ENCODE measurements at places on chromosomes 3 and 15.
A peak's percentile ranks its signal among the peaks of the same experiment; 100 is the strongest.

DNA sequence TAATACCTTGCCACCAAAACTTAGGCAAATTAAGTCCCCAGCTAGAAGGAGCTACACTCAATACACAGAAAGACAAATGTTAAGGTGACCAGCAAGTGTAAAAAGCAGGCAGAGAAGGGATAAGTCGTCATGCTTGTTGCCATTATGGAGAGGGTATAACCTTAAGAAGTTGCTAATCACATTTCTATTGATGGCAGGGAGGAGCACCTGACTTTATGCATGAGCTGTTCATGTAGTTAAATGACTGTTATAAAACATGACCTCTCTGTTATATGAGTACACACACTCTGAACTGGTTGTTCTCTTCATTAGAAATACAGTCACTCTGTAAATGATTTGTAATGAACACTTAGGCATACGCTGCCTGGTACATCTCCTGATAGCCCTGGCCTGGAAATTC is 6.6 kb upstream of the CCNL1 start:
- DNase-seq, result no peak

DNA sequence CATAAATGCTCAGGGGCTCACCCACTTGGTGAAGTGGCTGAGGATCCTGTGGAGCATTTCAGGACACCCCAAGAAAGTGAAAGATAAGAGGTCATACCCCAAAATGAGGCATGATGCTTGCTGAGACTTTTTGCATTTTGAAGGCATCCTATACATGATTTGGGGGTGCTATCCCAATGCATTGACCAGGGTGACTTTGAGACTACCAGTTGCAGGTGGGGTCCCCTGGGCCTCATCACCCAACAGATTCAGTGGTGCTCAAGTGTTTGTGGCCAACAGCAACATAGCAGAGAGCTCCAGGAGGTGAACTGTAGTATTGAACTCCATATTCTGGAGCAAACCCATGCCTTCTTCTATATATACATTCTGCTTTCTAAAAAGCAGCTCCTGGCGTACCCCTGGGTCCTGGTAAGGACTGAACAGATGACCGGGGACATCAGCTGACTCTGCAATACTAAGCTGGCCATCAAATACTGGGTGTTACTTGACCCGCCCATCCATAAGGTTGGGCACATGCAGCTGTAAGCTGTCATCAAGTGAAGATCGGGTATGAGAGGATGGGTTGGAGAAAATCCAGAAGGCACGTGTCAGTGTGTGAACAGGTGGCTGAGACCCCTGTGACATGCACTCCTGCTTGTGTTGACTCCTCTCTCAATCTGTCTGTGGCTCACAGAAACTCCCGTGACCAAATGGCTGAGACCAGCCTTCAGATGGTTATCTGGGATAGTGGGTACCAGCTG is 143.3 kb downstream of the KLF13 start:
- DNase-seq, result no peak

DNA sequence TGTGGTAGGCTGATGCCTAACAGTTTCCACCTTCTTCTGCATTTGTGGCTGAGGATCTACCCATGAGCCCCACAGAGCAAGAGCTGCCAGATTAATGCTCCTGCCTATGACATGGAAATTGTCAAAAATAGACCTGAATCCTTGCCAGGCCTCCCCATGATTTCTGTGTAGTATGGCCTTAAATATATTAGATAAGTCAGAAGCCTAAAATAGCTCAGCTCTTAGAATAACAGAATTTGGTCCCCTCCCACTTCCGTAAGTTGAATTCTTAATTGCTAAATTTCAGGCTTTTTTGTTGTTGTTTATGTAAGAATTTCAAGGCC is 129.0 kb downstream of the SERPINI1 start:
- no peak for DNase-seq

DNA sequence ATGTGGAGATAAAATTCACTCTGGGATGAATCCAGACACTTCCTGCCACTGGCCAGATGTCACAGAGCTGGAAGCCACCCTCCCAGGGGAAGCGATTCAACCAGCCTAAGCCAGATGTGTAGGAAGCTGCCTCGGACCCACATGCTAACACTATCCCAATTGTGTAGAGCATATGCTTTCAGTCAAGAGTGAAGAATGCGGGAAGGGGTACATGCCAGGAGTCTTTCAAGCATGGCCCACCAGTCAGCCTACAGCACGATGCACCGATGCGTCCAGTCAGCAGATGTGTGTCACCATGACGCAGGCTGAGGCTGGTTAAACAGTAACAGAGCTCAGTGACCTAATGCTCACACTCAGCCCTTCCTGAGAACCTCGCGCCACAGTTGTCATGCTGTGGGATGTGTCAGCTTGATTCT is 38.8 kb upstream of the BNC1 start:
- no peak for DNase-seq

- peak; percentile 75 for DNase-seq
Measured at GRCh38 chr3:193592841-193593667, at the start of gene OPA1. TSS of gene OPA1 (plus strand) at chr3:193593208. CDS start at chr3:193593378, 170 bp downstream.

- no peak for DNase-seq
Measured at GRCh38 chr3:178665747-178666146, 129.5 kb downstream of the KCNMB2 start.

- no peak for DNase-seq
Measured at GRCh38 chr3:70608434-70608833, 296.0 kb upstream of the MDFIC2 start.

GRCh38 chr3:78670094-78670493 is 1097.7 kb downstream of the ROBO1 start:
- DNase-seq, result no peak

- no peak for DNase-seq
Measured at GRCh38 chr3:72830452-72831223, 17.6 kb downstream of the SHQ1 start.

GRCh38 chr15:75231836-75232235 is 26.3 kb upstream of the GOLGA6C start:
- no peak for DNase-seq

DNA sequence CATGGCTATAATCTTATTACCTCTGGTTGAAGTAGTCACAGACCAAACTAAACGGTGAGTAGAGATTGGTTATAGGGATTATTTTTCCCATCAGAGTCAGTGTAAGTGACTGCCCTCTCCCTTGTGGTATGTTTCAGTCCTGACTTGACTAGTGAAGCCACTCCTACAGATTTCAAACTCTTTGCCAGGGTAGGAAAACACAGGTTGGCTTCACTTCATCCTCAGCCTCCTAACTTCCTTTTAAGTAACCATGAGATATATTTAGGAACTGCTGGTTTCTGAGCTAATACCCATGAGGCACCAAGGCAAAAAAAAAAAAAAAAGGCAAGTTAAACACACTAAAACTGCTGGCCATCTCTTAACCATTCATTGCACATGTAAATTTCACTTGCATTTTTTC is 349.2 kb upstream of the MCTP2 start:
- DNase-seq, result no peak

GRCh38 chr3:26193558-26193957 is 403.7 kb downstream of the OXSM start:
- no peak for DNase-seq

GRCh38 chr3:50230794-50231125 is 5.2 kb upstream of the GNAI2 start:
- DNase-seq, result no peak

- DNase-seq, result no peak
Measured at GRCh38 chr3:15460891-15461531, 33.6 kb downstream of the EAF1 start.

GRCh38 chr3:4323246-4324027 is 20.3 kb downstream of the SETMAR start:
- DNase-seq, result no peak

DNA sequence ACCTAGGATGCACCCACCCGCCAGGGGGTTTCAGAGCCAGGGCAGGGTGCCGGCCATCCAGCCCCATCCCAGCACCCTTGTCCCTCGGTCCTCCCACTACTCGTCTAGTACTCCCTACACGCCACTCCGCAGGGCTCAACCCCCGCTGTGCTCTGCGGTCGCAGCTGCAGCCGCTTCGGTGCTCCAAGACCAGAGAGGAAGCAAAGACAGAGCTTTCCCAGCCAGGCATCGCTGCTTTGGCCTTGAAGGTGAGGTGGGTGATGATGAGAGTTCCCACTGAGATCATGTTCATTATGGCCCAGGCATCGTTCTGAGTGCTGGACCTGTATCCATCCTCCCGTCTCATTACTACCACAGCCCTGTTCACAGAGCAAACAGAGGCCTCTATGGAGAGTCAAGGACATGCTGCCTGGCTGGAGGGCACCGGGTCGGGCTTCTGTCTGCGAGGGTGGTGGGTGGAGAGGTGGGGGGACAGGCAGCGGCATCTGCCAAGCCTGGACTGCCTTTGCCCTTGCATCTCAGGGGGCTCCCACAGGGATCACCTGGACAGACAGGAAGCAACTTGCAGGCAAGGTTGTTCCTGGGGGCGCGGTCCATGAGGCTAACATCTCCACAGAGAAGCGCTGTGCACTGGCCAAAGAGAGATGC is 66.9 kb downstream of the KLF13 start:
- DNase-seq, result no peak

DNA sequence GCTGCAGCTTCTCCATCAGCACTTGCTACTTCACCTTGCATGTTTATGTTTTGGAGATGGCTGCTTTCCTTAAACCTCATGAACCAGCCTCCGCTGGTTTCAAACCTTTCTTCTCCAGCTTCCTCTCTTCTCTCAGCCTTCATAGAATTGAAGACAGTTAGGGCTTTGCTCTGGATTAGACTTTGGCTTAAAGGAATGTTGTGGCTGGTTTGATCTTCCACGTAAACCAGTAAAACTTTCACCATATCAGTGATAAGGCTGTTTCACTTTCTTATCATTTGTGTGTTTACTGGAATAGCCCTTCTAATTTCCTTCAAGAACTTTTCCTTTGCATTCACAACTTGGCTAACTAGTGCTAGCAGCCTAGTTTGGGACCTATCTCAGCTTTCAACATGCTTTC is 11.7 kb upstream of the GNAT1 start:
- DNase-seq, result no peak

GRCh38 chr3:74067296-74067695 is 442.6 kb upstream of the PDZRN3 start:
- no peak for DNase-seq

GRCh38 chr3:63067999-63068645 is 192.9 kb upstream of the CADPS start:
- DNase-seq, result no peak

DNA sequence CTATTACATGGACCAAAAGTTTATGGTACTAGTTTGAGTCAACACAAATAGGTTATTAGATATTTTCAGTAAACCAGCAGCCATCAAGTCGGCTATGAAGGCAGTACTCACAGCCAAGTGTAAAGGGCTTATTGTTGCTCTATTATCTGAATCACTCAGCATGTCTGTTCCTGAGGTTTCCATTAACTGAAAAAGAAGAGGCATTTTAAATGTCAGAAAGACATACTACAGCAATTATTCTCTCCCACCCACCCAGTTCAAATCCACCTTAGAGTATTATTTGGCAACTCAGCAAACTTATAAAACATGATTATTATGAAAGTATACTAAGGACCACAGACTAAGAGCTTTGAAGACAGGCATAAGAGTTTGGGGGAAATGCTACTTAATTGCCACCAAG is 93.1 kb downstream of the BTD start:
- no peak for DNase-seq

- no peak for DNase-seq
Measured at GRCh38 chr15:60704717-60705116, 225.8 kb upstream of the ICE2 start.

GRCh38 chr15:29268706-29269484 is 727 bp downstream of the NSMCE3 start:
- no peak for DNase-seq

DNA sequence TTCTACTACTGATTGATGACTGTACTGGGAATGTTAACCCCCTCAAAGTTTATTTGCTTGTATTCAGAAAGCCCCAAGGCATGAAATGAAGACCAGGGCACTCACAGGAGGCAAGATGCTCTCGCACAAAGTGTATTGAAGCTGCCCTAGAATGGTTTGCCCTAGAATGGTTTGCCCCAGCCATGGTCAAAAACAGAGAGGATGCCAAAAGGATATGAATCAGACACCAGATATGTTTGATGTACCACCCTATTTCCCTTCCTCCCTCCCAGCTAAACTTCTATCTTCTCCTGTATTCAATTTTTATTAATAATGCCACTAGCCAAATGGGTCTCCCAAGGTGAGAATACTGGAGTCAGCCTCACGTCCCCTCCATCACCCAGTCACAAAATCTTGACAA is 101.3 kb downstream of the TMCO5A start:
- no peak for DNase-seq

GRCh38 chr3:177604181-177604580 is 406.9 kb upstream of the TBL1XR1 start:
- DNase-seq, result no peak

DNA sequence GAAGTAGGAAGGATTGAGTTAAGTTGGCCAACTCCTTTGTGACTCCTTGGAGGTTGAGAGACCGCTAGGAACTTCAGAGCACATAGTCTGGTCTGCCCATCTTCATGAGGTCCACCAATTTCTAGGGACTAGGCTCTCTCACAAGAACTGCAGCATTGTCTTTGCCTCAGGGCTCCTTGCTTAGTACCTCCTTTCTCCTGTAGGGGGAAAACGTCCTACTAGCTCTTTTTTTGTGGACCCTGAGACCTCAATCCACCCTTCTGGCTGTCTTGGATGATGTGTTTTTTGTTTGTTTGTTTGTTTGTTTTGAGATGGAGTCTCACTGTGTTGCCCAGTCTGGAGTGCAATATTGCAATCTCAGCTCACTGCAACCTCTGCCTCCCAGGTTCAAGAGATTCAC is 21.6 kb downstream of the REC114 start:
- no peak for DNase-seq

GRCh38 chr15:71736286-71736947 is 73.9 kb upstream of the NR2E3 start:
- DNase-seq, result no peak

GRCh38 chr15:49855917-49856637 is 235.2 kb downstream of the DTWD1 start:
- DNase-seq, result no peak

- DNase-seq, result no peak
Measured at GRCh38 chr3:46915297-46915822, 37.8 kb downstream of the PTH1R start.

- DNase-seq, result no peak
Measured at GRCh38 chr15:48469271-48469670, 138.0 kb downstream of the DUT start.

DNA sequence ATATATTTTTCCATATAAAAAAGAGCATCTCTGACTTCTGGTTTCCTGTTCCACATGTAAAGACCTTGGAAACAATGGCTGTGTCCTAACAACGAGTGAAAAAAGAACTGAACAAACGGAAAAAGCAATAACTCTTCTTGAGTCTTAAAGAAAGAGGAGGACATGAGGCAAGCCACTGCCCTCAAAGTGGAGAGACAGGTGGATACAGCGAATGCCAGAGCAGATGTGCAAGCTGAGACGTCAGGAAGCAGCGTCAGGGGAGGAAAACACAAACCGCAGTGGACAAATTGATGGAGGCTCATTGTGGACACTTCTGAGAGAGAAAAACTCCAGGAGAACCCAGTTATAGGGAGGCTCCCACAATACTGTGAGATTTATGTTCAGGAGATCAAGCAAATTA is 208.0 kb upstream of the MME start:
- DNase-seq, result no peak

DNA sequence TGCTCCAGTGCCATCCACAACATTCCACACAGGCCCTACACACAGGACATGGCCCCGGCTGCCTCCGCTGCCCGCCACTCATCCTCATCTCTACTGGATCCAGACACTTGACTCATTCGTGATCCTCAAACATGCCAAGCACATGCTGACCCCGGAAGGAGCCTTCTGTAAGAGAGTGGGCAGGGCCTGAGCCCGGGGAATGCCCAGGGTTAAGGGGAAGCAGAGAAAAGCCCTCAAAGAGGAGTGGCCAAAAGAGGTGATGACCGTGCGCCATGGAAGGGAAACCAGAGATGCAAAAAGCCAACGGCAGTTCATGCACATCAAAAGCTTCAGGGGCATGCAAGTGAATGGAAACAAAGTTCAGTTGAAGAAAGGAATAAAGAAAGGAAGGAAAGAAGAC is 46.1 kb downstream of the RFTN1 start:
- no peak for DNase-seq
